ENCODE measurements at places on chromosomes 3 and 15.

DNA sequence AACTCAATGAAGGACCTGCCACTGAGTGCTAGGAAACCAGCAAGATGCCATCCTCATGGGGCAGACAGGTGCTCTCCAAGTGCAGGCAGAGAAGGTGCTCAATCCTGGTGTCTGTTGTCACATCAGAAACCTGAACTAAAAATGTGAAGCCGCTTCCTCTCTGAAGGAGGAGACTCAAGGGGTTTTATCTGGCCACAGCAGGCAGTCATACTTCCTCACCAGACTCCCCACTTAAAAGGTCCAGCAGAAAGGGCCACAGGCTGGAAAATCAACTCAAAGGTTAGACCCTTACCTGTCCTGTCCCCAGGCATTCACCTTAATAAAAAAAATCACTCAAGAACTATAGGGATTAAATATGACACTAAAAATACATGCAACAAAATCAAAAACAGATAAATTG lies 4.8 kb downstream of the CCDC12 start:
- no peak for DNase-seq

DNA sequence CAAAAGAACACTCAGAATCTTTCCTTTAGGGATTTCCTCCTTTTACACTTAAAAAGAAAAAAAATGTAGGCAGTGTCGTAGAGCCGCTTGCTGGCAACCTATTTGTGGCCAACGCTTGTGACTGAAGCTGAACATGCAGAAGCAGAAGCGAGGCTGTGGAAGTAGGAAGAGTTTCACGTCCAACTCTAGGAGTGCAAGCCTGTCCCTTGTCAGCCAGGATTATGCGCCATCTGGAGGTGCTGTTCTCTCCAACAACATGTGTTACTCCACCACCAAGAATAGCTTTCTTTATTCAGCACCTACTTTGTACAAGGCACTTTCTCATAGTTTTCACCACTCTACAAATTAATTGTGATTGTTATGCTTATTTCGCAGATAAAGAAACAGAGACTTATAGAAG lies 223.2 kb upstream of the LMCD1 start:
- DNase-seq: no peak

- no peak for DNase-seq
Measured at GRCh38 chr3:50817756-50818529, 143.2 kb downstream of the DOCK3 start.

GRCh38 chr3:154919226-154919625 lies 160.9 kb upstream of the MME start:
- no peak for DNase-seq

- peak; percentile 54 for DNase-seq
Measured at GRCh38 chr3:9809615-9810432, at the start of gene TTLL3. TSS of gene TTLL3 (plus strand) at chr3:9810262. CDS start at chr3:9810662, 400 bp downstream.

DNA sequence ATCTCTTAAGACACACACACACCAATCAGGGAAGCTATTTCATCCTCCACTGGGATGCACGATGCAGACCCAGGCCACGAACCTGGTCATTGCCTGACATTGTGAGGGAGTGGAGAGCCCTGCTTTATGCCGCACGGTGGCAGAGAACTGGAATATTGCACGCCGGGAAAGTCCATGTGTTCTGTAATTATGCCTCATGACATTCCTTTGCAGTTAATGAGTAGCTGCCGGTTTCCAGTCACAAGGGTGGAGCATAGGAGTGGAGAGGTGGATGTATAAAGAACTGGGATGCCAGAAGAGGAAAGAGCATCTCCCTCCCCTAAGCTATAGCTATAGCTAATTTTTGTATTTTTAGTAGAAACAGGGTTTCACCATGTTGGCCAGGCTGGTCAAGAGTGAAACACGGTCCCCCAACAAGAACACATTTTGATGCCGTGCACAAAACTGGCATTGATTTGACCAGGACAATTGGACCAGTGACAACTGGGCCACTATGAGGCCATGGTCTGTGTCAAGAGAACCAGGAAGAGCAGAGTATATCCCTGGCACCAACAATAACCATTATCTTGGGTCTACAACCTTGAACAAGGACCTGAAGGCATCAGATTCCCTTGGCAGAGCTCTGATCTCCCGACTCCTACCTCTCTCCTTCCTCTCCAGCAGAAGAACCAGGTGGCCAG lies 51.4 kb downstream of the SH3BP5 start:
- no peak for DNase-seq

- no peak for DNase-seq
Measured at GRCh38 chr3:110227991-110228390, 843.6 kb upstream of the NECTIN3 start.
